Body of pancreas (tissue), 4 donors: ENCODE measurements at places on chromosomes 1 and 21. TPM values are rescaled to one million over a fixed set of nuclear protein-coding genes. Genes with fewer than 3 reads are reported as not detected.
A peak's percentile ranks its signal among the peaks of the same experiment; 100 is the strongest.

DNA sequence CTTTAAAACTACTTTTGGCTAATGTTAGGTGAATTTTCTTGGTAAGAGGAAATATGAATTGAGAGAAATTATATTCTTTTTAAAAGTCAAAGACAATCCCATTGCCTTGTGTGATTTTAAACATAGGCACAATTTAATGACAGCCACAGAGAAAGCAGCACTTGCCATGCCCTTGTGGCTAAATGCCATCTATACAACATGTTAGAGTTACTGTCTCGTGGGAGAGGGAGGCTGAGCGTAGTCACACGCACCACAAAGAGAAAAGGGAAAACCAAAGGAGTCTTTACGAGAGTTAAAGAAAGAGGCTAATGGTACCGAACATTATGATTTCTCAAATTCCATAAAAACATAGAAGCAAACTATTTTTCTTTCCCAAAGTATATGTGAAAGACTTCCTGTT, 537.9 kb downstream of the PTPRC start:
- H3K4me3 ChIP-seq, result no peak overlapping the region
- H3K27me3 ChIP-seq, result no peaks in the 10 kb centered on the region
- H3K27ac ChIP-seq, result no peak overlapping the region
- DNase-seq, result no peak

Gene KPRP
- not detected for total RNA-seq

- no peak overlapping the region for H3K4me3 ChIP-seq
- H3K4me1 ChIP-seq, result no peaks in the 10 kb centered on the region
- H3K36me3 ChIP-seq, result no peaks in the 10 kb centered on the region
Observed at GRCh38 chr21:42028766-42029425, 18.7 kb upstream of the ZBTB21 start.

DNA sequence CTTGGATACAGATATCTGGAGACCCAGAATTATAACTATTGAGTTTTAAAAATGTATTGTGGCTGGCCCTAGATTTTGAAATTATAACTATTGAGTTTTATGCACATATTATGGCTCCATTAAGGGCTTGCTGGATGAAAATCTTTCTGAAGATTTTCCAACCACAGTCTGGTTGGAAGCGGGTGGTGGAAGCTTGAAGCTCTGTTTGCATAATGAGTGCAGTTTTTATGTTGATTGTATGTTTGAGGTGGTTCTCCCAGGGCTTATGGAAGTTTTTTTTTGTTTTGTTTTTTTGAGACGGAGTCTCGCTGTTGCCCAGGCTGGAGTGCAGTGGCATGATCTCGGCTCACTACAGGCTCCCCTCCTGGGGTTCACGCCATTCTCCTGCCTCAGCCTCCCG, 10.1 kb upstream of the CTPS1 start:
- no peaks in the 10 kb centered on the region for H3K27me3 ChIP-seq
- no peak overlapping the region for H3K27ac ChIP-seq
- H3K4me1 ChIP-seq, result no peaks in the 10 kb centered on the region
- no peak overlapping the region for H3K4me3 ChIP-seq
- DNase-seq, result no peak
- no peaks in the 10 kb centered on the region for H3K36me3 ChIP-seq

Gene OR10K2
- not detected for total RNA-seq

DNA sequence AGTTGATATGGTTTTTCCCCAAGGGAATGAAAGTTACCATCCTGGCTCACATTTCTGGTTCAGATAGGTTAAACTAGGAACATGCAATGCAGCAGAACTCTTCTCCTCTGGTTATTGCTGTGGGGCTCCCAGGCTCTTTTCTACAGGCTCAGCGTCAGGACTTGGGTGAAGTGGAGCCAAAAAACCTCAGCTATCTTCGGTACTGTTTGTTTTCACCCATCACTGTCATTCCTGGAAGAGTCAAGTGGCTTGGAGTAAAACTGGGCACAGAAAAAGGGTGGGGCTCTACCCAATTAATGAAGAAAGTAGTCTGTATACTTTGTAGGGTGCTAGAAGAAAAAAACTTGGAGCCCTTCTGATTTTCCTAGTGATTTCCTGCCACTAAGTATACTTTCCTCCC, 9.4 kb downstream of the WNT2B start:
- no peak overlapping the region for H3K4me3 ChIP-seq
- no peaks in the 10 kb centered on the region for H3K36me3 ChIP-seq
- H3K27me3 ChIP-seq, result no peaks in the 10 kb centered on the region
- H3K4me1 ChIP-seq, result peaks cover 6% of the 10 kb centered on the region
- no peak for DNase-seq
- H3K27ac ChIP-seq, result no peak overlapping the region

Gene ADORA3
- total RNA-seq, result 1.6 TPM

GRCh38 chr1:170664093-170664827, at the start of gene PRRX1:
TSS of gene PRRX1 (plus strand) at chr1:170664131. CDS start at chr1:170664219, 88 bp downstream.
- H3K27ac ChIP-seq, result no peak within 1 kb of the TSS
- peaks cover 36% of the 10 kb centered on the region for H3K4me1 ChIP-seq
- H3K36me3 ChIP-seq, result no peaks in the 10 kb centered on the region
- peaks cover 37% of the 10 kb centered on the region for H3K27me3 ChIP-seq

- no peak overlapping the region for H3K4me3 ChIP-seq
- no peak for DNase-seq
- no peak overlapping the region for H3K27ac ChIP-seq
- H3K27me3 ChIP-seq, result no peaks in the 10 kb centered on the region
- H3K36me3 ChIP-seq, result no peaks in the 10 kb centered on the region
- H3K4me1 ChIP-seq, result no peaks in the 10 kb centered on the region
Observed at GRCh38 chr21:15446223-15446622, 283.6 kb upstream of the USP25 start.

DNA sequence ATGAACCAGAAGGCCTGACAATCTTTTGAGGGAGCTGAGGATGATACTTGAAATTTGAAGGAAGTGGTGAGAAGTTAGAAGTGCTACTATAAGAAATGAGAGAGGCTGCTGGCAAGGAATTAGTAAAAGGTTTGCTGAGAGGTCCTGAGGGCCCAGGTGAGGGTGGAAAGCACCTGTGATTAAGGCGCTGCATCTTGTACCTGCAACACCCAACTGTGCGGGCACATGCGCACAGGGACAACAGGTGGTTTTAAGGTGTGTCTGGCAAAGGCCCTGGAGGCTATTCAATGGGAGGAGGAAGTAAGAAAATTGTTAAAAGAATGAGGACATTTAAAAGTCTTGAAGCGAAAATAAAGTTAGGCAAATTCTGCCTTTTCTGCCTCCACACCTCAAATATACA, 349.3 kb downstream of the RGS7 start:
- H3K36me3 ChIP-seq, result no peaks in the 10 kb centered on the region
- H3K27ac ChIP-seq, result no peak overlapping the region
- H3K4me3 ChIP-seq, result no peak overlapping the region
- H3K27me3 ChIP-seq, result no peaks in the 10 kb centered on the region
- no peaks in the 10 kb centered on the region for H3K4me1 ChIP-seq
- no peak for DNase-seq

GRCh38 chr1:238624776-238625175, 734.1 kb upstream of the ZP4 start:
- no peaks in the 10 kb centered on the region for H3K27me3 ChIP-seq
- no peak overlapping the region for H3K4me3 ChIP-seq
- no peak overlapping the region for H3K27ac ChIP-seq
- H3K36me3 ChIP-seq, result no peaks in the 10 kb centered on the region
- H3K4me1 ChIP-seq, result no peaks in the 10 kb centered on the region

- no peak overlapping the region for H3K4me3 ChIP-seq
- no peak for DNase-seq
- no peak overlapping the region for H3K27ac ChIP-seq
- H3K27me3 ChIP-seq, result no peaks in the 10 kb centered on the region
Observed at GRCh38 chr1:56459260-56459659, 120.1 kb downstream of the PLPP3 start.

Gene URB2
- total RNA-seq, result 8.2 TPM

DNA sequence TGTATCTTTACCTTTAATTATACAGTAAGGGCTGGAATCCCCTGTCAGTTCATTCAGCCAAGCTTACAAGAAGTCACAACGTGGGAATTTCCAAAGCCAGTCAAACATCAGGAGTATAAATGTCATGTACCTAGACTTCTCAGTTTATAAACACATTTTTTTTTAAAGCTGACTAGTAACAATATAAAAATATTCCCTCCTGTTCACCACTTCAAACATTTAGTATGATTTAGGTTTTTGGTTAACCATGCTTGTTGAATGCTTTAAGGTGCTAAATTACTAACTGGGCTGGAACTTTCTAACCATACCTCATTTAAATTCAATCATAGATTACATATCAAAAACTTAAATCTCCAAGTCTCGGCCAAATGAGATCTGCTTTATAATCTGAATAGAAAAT, 44.0 kb downstream of the JAK1 start:
- H3K27me3 ChIP-seq, result no peaks in the 10 kb centered on the region
- no peak overlapping the region for H3K4me3 ChIP-seq
- no peak overlapping the region for H3K27ac ChIP-seq
- peaks cover 77% of the 10 kb centered on the region for H3K4me1 ChIP-seq

GRCh38 chr1:91751275-91751674, 134.7 kb downstream of the TGFBR3 start:
- H3K4me3 ChIP-seq, result no peak overlapping the region
- DNase-seq, result peak; percentile 42
- no peak overlapping the region for H3K27ac ChIP-seq
- H3K4me1 ChIP-seq, result peaks cover 29% of the 10 kb centered on the region
- H3K27me3 ChIP-seq, result no peaks in the 10 kb centered on the region

DNA sequence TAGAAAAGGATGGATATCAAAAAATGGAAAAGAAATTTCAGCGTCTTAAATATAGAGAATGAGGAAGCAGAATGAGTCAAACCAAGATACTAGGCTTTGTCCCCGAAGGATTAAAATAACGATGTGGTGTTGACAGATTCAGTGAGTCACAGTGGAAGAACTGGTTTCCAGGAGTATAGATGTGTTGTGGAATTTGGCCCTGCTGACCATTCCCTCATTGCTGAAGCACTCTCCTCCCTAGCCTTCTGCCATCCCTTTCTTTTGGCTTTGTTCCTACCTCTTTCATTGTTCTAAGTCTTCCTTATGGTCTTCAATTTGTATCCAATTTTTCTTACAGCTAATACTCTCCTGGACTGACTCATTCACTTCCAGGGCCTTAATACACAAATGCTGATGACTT, 23.1 kb upstream of the USP25 start:
- no peak overlapping the region for H3K27ac ChIP-seq
- H3K4me3 ChIP-seq, result no peak overlapping the region
- H3K27me3 ChIP-seq, result no peaks in the 10 kb centered on the region
- no peaks in the 10 kb centered on the region for H3K36me3 ChIP-seq
- DNase-seq, result no peak
- H3K4me1 ChIP-seq, result no peaks in the 10 kb centered on the region

Gene NCAM2
- total RNA-seq, result under 0.01 TPM

Gene RHCE
- total RNA-seq, result 0.26 TPM

GRCh38 chr1:159915571-159916241, 9.6 kb downstream of the TAGLN2 start:
- peaks cover 63% of the 10 kb centered on the region for H3K4me1 ChIP-seq
- H3K4me3 ChIP-seq, result no peak overlapping the region
- H3K36me3 ChIP-seq, result peaks cover 18% of the 10 kb centered on the region

GRCh38 chr21:45887120-45887611, 94.4 kb upstream of the COL6A1 start:
- H3K4me3 ChIP-seq, result no peak overlapping the region
- H3K4me1 ChIP-seq, result no peaks in the 10 kb centered on the region
- H3K36me3 ChIP-seq, result no peaks in the 10 kb centered on the region

DNA sequence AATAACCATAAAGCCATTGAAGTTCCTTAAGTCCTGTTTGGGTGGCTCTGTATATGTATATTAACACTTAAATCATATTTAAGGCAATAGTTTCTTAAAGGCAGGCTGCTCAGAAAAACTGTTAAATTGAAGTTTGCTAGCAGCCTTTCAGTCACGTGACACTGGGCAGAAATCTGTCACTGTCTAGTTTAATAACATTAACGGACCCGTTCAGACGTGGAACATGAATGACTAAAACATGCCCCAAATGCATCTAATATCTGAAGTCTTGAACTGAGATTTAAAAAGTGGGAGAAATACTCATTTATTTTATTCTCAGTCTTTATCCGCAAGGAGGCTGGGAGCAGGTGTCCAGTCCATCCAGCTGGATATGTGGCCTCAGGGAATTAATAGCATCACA, 3.3 kb upstream of the SPATA1 start:
- no peak overlapping the region for H3K27ac ChIP-seq
- no peak overlapping the region for H3K4me3 ChIP-seq
- no peaks in the 10 kb centered on the region for H3K27me3 ChIP-seq
- no peak for DNase-seq
- H3K36me3 ChIP-seq, result no peaks in the 10 kb centered on the region
- H3K4me1 ChIP-seq, result peaks cover 47% of the 10 kb centered on the region

Gene IGSF21
- 2.1 TPM for total RNA-seq

- H3K4me1 ChIP-seq, result peaks cover 18% of the 10 kb centered on the region
- no peaks in the 10 kb centered on the region for H3K36me3 ChIP-seq
- H3K27ac ChIP-seq, result no peak overlapping the region
- H3K27me3 ChIP-seq, result no peaks in the 10 kb centered on the region
Observed at GRCh38 chr1:110602466-110602865, 3.7 kb downstream of the KCNA2 start.

DNA sequence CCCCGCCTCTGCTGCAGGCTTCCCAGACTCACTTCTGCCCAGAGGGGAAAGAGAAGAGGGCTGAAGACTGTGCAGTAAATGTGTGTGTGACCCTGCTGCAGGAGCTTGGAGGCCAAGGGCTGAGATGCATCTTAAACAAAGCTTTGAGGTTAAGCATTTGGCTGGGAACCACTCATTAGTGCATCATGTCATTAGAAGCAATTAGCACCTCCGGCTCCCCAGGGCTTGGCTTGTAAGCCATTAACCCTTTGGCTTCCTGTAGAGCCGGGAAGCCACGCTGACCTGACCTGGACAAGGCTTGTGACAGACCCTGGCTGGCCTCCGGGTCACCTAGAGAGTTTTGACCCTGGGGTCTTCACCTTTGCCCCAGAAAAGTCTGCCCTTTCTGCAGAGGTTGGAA, 77.0 kb downstream of the CSMD2 start:
- no peaks in the 10 kb centered on the region for H3K27me3 ChIP-seq
- DNase-seq, result no peak
- no peak overlapping the region for H3K27ac ChIP-seq
- no peak overlapping the region for H3K4me3 ChIP-seq

Gene C1QTNF12
- not detected for total RNA-seq
